ENCODE measurements at places on chromosomes 2 and 18.

DNA sequence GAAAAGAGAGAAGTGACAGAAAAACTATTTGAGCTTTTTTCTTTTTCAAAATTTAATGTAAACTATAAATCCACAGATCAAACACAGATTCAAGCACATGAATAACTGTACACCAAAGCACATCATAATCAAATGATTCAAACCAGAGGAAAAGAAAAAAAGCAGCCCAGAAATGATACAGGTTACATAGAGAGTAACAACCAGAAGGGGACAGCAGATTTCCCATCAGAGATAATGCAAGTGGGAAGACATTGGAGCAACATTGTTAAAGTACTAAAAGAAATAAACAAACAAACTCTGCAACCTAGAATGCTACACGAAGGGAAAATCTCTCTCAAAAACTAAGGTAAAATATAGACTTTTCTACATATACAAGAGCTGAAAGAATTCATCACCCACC, 34.5 kb downstream of the CMPK2 start:
- DNase-seq: no peak

DNA sequence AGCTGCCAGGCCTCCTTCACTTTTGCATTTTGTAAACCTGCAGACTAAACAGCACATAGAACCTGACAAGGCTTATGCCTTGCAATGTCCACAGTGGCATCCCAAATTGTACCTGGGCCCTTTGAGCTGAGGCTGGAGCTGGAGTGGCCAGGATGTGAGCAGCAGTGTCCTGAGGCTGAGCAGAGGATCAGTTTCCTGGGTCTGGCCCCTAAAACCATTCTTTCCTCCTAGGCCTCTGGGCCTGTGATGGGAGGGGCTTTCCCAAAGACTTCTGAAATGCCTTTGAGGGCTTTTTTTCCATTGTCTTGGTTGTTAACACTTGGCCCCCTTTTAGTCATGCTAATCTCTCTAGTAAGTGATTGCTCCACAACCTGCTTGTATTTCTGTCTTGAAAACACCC, 32.8 kb downstream of the FSIP2 start:
- DNase-seq: peak; percentile 5

DNA sequence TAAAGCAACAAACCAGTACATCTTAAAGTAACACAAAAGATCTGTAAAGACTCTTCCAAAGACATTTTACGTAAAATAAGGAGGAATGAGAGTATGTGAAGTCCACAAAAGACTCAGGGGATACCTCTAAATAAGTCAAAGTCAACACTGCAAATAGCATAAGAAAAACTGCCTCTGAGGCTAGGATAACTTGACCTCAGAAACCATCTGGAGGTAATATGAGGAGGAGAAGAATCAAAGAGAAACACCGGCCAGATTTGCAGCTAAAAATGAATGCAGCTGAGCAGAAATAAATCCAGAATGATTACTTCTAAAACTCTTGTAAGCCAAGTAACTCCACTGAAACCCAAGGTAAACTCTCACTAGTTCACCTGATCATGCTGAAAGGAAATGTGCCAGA, 52.2 kb upstream of the ERMN start:
- DNase-seq: no peak

DNA sequence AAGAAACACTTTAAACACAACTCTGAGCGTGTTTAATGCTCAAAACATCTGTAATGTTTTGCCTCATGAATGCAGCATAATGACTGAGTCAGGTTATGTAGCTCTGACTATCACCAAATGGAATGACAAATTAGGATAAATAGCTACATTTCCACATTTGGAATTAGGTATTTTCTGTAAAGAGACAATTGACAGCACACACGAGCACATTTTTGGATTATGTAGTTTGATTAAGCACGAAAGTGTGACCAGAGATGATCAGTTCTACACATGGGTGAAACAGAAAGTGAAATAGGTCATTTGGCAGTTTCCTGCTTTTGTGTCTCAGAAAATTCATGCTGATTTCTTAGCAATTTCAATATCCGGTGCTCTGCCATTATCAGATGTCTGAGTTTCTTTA, 29.0 kb downstream of the LPIN1 start:
- no peak for DNase-seq

DNA sequence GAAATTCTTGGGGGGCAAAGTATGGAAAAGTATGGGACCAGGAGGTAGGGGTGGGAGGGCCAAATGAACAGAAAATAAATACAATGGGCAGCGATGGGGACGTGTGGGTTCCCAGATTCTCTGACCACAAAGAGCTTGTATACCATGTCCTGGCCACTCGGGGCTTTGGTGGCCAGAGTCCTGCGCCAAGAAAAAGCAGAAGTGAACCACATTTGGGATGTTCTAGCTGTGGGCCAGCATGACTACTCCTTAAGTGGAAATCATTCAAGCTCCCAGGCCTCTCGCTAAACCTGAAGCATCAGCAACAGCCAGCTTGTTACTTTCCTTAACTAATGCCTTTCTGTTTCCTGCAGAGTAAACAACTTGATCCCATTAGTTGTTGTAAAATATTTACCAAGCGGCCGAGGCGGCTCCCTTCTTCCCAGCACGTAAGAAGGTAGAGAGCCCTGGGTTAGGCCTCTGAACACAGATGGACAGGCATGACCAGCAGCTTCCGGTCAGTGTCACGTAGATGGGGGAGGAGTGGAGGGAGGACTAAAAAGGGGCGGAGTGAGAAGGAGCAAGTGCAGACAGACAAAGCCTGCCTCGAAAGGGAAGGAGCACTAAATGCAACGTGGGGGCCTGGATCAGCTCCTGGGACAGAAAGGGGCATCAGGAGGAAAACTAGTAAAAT, 88.2 kb downstream of the GALNT14 start:
- DNase-seq: no peak

DNA sequence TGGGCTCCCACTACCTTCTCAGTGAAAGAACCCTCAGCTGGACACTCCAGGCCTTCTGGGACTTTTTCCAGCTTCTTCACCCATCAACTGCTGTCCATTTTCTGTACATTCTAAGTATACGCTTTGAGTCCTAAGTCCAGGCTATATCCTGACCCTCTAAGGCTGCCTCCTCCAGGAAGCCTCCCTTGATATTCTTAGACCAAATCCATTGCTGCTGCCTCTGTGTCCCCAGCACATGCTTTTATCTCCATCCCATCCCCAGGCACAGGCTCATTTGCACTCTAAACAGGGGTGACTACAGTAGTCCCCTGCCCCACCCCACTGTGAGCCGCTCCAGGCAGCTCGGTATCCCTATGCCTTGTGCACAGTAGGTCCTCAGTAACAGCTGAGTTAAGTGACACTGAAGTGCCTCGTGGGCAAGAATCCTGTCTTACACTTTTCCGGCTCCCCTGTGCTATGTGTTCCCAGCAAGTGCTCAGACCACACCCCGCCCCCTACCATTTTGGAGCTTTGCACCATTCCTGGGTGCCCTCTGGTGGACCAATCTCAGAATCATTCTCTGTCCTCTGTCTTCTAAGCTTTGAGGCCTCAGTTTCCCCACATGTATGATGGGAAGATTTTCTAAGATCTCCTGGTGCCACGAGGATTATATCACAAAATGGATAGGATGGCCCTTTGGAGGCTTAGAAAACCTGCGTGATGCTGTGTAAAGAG, 34.9 kb downstream of the EMX1 start:
- no peak for DNase-seq

- DNase-seq: no peak
These were observed 267.3 kb downstream of the CLIP4 start for GRCh38 chr2:29382486-29382885.

DNA sequence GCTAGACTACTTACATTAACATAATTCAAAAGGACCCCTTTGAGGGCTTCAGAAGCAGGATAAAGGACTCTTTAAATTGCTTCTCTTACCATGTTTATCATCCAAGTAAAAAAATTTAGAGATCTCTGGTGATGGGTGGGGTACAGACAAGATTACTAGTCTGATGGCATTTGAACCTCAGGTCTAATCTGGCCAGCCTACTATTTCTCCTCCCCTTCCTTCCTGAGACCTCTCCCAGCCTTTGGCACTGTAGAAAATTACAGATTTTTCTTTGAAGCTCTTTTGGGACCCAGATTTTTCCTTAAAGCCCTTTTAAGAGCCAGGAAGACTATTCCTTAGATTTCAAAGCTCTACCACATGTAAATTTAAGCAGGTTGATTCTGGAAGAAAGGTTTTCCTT, 28.9 kb downstream of the GCA start:
- DNase-seq: no peak

- no peak for DNase-seq
These were observed 1.8 kb upstream of the KLHL41 start for GRCh38 chr2:169507698-169508097.

DNA sequence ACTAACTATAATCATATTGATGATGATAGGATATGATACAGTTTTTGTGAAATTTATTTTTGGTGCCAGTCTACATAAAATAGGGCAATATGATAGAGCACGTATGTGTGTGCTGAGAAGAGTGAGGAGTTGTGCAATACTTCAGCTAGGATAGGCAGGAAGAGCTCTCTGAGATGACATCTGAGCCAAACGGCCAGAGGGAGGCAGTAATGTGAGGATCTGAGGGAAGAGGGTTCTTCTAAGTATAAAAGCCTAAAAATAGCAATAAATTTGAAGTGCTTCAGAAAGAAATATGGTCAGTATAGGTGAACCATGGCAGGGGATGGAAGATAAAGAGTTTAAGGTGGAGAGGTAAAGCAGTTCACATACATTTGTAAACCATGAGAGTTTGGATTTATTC, 102.5 kb downstream of the OLA1 start:
- no peak for DNase-seq

- no peak for DNase-seq
These were observed 334.2 kb upstream of the NETO1 start for GRCh38 chr18:73201940-73202339.

DNA sequence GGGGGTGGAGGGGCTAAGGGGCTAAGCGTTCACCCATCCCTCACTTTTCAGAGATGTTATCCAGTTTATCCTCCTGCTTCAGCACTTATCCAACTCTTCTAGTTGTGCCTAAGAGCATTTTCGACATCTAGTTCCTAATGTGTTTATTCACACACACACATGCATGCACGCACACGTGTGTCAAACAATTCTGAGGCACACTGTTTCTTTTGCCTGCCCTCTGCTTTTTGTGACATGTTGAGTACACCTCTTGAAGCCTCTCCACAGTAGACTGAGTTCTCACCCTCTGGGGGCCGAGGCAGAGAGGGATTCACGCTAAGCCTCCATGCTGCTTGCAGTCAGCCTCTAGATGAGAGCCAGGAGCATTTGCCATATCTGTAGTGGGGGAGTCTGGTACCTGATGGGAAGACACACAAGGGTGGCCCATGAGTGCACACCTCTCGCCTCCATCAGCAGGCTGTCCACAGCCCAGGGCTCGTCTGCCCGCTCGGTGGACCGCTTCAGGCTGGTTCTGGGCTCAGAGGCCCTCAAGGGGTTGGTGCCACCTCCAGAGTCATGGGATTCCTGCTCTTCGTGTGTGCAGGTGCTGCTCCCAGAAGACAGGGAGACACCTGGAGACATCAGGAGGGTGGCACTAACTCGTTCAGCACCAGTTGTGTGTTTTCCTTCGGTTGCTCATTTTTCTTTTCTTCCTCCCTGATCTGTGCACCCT, 11.9 kb downstream of the TWIST2 start:
- no peak for DNase-seq

DNA sequence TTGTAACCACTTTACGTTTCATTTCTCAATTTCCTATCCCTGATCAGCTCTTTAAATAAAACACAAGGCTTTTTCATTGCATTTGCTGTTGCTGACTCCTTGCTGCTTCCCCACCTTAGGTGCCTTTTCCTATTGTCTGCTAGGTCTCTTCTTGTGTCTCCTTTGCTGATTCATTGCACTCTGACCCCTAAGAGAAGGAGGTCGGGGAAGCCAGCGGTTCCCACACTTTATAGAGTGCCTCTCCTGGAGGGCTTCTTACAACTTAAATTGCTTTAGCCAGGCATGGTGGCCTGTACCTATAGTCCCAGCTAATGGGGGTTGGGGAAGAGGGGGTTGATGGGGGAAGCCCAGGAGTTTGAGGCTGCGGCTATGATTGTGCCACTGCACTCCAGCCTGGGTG, 495.0 kb downstream of the DLGAP1 start:
- DNase-seq: no peak

DNA sequence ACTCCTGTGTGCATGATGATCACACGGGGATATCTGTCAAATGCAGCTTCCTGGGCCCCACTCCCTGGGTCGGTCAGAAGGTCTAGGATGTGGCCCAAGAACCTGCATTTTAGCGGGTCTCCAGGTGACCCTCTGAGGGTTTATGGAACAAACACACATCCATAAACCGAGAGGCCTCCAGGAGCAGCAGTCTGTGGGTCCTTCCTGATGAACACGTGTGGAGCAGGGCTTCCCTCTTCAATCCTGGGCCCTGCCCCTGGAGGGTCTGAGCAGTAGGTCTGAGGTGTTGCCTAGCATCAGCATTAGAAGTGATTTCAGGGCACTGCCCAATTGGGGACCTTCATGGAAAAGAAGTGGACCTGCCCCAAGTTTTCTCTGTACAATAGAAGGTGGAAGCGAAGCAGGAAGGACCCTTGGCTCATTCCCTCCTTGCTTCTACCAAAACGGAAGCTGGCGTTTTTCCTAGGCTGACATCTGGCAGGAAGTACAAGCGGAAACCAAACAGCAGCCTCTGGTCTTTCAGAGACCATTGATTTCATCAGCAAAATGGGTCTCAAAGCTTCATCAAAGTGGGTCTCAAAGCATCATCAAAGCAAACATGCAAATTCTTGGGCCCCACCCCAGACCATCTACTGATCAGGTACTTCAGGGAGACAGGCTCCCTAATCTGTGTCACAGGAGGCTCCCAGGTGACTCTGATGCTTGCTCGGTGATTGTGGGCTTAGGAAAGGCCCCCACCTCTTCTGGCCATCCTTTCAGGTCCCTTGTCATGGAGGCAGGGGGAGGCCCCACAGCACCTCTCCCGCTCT, 30.7 kb downstream of the INO80C start:
- DNase-seq: no peak

- no peak for DNase-seq
These were observed 186.4 kb downstream of the TNS1 start for GRCh38 chr2:217816396-217816869.

DNA sequence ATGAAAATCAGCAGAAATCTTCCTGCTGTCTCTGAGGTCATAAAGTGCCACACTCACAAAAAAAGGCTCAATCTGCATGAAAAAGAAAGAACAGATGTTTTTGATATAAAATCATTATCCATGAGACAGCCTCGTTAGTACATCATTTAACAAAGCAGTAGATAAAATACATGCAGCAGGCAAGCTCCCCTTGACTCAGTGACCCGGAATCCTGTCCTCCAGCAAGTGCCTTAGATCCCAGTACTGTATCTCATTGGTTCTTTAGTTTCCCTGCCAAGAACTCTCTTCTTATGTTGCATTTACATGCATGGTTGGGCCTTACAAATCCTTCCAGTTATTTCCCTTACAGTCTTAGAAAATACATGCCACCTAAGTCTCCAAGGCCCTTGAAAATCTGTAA, 148.9 kb upstream of the CCDC195 start:
- no peak for DNase-seq

Measured in activated CD8-positive, alpha-beta T cell treated with anti-CD3 and anti-CD28 coated beads for 36 hours (primary cell).